Left renal pelvis (tissue), 4 donors: ENCODE measurements at places on chromosomes 1 and 21.

- DNase-seq = no peak
These were observed 214.5 kb upstream of the PLD5 start for GRCh38 chr1:242738702-242739645.

DNA sequence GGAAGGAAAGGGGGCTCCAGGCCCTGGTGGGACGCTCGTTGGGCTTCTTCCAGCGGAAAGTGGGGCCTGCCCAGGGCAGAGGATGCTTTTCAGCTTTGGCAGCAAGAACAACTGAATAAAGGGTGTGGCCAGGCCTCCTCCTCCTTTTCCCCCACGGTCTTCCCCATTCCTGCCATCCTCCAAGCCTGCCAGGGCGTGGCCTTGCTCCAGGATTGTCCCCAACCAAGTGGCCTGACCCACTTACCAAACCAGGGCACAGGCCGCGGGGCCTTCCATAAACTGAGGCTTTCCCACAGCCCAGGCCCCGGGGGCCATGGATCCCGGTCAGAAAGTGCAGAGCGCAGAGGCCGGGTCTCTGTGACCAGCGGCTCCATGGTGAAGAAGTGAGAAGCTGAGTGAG is 33.6 kb downstream of the CASZ1 start:
- no peak for DNase-seq

DNA sequence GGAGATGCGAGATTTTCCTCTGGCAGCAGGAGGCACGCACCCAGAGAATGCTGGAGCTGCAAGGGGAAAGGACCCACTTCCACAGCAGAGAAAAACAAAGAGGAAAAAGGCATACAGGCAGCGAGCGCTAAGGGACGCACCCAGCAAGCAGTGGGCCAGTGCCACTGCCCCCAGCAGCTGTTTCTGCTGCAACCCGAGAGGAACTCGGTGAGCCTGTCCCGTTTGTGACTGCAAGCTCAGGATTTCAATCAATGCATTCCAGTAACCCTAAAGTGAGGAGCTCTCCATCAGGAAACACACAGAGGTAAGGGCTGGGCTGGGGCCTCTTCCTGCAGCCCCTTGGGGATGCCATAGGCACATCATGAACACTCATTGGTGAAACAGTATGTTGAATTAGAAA is 58.7 kb downstream of the ACP6 start:
- DNase-seq = no peak

DNA sequence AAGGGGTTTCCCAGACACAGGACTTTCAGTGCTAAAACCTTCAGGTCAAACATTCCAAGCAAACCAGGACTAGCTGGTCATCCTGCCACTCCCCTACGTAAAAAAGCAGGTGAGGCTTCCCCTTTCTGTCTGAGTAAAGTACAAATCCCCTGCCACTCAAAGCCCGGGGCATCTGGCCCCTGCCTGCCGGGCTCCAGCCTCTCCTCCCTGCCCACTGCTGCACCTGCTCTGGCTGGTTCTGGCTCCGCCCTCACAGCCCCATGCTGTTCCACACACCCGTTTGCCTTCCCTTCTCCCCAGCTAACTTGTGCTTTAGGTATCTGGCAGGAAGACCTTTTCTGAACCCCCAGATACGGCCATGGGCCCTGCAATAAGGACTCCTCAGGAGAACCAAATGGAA is 23.3 kb upstream of the S100A7 start:
- no peak for DNase-seq

- peak; percentile 5 for DNase-seq
These were observed 212.7 kb downstream of the ZP4 start for GRCh38 chr1:237677979-237678378.

- DNase-seq = no peak
These were observed 113.1 kb upstream of the SLC45A1 start for GRCh38 chr1:8204826-8205225.

GRCh38 chr1:116906812-116907211 is 2.9 kb upstream of the PTGFRN start:
- no peak for DNase-seq

DNA sequence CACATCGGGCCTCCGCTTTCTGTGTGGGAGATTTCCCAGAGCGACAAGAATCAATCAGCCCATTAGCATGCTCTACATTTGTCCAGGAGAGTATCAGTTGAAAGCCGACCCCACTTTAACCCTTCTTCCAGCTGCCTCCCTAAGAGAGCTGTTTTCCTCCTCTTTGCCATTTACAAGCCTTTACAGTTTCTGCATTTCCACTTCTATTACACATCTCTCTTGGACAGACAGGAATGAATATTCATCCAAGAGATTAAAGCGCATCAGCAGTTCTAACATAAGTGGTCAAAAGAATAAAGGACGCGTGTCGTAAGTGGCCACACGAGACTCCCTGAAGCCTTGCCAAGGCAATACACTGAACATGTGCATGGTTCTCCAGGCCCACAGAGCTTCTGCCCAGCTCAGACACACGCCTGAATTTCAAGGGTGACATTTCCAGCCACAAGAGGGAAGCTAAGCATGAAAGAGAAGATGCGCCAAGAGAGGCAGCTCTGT is 47.3 kb downstream of the FAM78B start:
- no peak for DNase-seq

DNA sequence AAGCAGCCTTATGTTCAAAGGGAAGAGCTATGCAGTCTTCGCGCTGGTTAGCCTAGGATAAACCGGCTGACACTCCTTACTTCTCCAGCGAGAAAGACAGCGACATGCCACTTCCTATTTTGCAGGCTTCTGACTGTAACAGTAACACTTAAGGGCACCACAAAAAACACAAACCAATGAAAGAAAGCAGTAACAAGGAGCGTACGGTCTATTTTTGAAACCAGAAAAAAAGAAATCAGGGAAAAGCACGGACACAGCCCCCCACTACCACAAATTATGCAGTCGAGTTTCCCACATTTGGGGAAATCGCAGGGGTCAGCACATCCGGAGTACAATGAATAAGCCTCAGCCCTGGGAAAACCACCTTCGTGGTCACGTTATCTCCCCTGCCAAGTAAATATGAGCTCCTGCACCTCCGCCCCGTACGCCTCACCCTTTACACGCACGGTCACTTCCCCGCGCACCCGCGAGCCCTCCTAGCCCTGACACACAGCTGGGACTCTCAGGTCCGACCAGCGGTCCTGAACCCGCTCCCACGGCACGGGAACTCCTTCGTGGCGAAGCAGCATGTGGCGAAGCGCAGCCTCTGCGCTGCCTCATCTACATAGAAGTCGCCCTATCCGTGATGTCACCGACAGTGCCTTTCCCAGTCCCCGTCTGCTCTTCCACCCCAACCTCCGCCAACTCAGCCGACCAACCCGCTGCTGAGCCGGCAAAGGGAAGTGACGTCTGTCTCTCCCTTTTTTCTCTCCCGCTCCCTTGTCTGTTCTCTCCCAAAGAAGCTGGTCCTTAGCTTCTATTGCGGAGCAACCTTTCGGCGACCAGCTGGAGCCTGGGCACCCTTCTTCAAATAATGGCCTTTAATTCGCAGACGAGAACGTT is 40.9 kb upstream of the PPIAL4F start:
- no peak for DNase-seq

DNA sequence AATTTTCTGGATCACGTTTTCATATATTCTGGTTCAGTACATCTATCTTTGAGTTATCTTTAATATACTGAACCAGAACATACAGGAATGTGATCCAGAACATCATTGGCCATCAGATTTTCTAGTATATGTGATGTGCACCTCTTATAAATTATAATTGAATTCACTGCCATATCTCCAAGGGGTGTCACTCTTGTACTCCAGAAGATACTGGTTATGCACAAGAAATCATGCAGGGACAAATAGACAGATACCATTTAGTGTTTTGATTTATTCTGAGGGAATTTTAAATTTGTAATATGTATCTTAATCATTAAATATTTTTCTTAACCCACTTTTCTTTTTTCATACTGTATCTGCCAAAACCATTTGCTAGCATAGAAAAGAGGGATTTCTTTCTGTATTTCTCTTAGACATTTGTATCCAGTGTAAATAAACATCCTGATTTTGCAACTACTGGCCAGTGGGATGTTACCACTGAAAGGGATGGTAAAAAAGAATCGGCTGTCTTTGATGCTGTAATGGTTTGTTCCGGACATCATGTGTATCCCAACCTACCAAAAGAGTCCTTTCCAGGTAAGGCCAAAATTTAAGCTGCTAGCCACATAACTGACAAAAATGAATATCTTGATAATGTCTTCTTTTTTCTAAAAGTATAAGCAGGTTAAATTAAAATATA is 16.7 kb downstream of the FMO3 start:
- no peak for DNase-seq

DNA sequence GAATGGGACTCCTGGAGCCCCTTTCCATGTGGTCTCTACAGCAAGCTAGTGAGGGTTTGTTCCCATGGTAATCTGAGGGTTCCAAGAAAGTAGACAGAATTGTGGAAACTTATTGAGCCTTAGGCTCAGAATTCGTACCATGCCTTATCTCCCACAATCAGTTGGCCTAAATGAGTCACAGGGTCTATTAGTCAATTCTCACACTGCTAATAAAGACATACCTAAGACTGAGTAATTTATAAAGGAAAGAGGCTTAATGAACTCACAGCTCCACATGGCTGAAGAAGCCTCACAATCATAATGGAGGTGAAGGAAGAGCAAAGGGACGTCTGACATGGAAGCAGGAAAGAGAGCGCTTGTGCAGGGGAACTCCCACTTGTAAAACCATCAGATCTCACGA is 106.6 kb upstream of the CXADR start:
- DNase-seq = no peak
